ENCODE measurements at places on chromosomes 5 and 9.

DNA sequence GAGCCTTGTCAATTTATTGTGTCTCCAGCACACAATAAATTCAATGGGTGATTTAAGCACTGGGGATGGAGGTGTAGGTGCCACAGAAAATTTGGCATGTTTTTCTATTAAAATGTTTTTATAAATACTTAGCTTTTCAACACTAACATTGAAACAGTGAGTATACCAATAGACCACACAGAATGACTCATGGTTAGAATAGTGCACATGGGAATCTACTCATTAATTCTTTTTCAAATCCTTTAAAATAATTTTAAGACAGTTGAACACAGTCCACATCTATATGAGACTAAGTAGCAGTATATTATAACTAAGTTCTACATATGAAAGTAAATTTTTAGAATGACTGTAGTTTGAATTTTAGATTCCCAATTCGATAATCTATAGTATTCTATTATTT lies 67.1 kb downstream of the LNPEP start:
- peak; percentile 25 for DNase-seq

GRCh38 chr9:81787747-81788632 lies 98.6 kb upstream of the TLE1 start:
- peak; percentile 93 for DNase-seq

- DNase-seq = peak; percentile 64
Measured at GRCh38 chr9:4762886-4763541, 22.0 kb upstream of the AK3 start.

- DNase-seq = no peak
Measured at GRCh38 chr5:172790496-172790889, 19.5 kb upstream of the DUSP1 start.

DNA sequence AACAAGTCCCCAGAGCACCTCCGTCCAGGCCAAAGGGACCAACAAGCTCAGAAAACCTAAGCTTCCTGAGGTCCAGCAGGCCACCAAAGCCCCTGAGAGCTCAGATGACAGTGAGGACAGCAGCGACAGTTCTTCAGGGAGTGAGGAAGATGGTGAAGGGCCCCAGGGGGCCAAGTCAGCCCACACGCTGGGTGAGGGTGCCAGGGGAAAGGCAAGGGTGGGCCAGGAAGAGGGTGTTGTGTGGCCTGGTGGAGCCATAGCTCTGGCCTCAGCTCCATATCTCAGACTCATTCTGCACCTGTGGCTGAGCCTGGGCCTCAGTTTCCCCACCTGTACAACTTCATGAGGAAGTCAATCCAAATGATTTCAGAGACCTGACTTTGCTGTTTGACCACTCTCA lies 20.7 kb downstream of the CD74 start:
- DNase-seq = no peak

DNA sequence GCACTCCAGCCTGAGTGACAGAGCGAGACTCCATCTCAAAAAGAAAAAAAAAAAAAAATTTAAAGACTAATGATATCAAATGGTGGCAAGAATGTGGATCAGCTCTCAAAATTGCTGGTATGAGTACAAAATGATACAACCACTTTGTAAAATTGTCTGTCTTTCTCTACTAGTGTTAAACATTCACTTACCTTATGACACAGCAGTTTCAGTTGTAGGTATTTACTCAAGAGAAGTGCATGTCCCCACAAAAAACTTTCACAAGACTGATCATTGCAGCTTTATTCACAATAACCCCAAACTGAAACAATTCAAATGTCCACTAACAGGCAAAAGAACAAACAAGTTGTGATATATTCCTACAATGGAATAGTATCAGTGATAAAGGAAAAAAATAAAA lies 14.7 kb upstream of the CETN3 start:
- no peak for DNase-seq

- peak; percentile 25 for DNase-seq
Measured at GRCh38 chr5:116476897-116477537, 97.6 kb downstream of the SEMA6A start.

- no peak for DNase-seq
Measured at GRCh38 chr5:80153586-80154126, 102.2 kb downstream of the SERINC5 start.

GRCh38 chr9:7370988-7371387 lies 428.6 kb downstream of the DMAC1 start:
- DNase-seq = no peak

GRCh38 chr9:122370869-122371755 lies at the start of gene PTGS1:
Gene PTGS1, plus strand, starts transcription at chr9:122371024. Its CDS starts 61 bp downstream, at chr9:122371085.
- DNase-seq = no peak

DNA sequence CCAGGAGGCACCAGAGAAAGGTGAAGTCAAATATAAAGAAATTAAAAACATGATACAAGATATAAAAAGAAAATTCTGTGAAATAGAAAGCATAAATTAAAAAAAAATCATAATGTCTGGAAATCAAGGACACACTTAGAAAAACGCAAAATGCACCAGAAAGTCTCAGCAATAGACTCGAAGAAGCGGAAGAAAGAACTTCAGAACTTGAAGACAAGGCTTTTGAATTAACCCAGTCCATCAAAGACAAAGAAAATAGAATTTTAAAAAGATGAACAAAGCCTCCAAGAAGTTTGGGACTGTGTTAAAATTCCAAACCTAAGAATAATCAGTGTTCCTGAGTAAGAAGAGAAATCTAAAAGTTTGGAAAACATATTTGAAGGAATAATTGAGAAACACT lies 168.3 kb downstream of the PRR16 start:
- DNase-seq = no peak

GRCh38 chr5:52692039-52692438 lies 95.7 kb upstream of the ITGA1 start:
- DNase-seq = peak; percentile 46

DNA sequence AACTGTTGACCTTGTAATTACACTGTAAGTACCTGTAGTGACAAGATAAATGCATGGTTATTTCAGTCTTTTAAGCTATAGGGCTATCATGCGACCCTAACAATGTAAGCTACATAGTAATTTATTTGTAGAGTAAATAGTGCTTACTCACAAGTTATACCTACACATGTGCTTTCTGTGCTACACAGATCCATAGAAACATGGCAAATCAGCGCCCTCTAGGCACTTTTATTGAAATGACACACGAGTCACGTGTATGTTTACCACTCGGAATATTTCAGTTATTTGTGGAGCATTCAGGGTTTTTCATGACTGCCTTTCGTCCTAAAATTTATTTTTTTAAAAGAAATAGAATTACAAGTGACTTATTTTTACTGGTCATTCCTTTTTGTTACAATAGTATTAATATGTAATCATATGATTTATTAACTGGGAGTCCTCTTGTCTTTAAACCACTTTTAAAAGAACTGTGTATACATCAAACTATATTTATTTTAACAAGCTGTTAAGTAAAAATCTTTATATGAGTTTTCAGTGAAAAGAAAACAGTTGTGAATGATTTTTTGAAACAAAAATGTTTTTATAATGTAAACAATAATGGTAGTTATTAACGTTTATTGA lies 1242.3 kb upstream of the WWC1 start:
- DNase-seq = peak; percentile 71

DNA sequence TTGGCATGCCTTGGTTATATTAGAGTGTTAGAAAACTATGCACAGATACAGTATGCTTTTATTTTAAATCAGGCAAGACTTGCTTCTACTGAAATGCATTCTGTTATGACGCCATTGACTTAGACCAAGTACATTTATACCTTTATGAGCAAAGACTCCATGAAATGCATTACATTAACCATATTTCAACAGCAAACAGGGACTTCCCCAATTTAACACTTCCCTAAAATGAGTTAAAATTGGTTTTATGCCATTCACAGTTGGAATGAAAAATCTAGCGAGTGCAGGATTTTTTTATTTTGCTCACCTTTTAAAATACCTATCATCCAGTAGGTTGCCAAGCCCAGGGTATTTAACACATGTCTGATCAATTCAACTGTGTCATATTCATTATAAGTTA lies 272.1 kb upstream of the IZUMO3 start:
- no peak for DNase-seq
